Right forelimb (tissue), 1 donor: ENCODE measurements at places on chromosomes 12 and 14.

- DNase-seq, result no peak
Observed at GRCh38 chr12:12016284-12017100, 54.2 kb upstream of the BCL2L14 start.

- no peak for DNase-seq
Observed at GRCh38 chr14:28766469-28766955, at the start of gene FOXG1. FOXG1 (plus strand) TSS chr14:28766787; CDS start chr14:28767280, 493 bp downstream.

- no peak for DNase-seq
Observed at GRCh38 chr14:38073641-38074040, 134.1 kb upstream of the SSTR1 start.

DNA sequence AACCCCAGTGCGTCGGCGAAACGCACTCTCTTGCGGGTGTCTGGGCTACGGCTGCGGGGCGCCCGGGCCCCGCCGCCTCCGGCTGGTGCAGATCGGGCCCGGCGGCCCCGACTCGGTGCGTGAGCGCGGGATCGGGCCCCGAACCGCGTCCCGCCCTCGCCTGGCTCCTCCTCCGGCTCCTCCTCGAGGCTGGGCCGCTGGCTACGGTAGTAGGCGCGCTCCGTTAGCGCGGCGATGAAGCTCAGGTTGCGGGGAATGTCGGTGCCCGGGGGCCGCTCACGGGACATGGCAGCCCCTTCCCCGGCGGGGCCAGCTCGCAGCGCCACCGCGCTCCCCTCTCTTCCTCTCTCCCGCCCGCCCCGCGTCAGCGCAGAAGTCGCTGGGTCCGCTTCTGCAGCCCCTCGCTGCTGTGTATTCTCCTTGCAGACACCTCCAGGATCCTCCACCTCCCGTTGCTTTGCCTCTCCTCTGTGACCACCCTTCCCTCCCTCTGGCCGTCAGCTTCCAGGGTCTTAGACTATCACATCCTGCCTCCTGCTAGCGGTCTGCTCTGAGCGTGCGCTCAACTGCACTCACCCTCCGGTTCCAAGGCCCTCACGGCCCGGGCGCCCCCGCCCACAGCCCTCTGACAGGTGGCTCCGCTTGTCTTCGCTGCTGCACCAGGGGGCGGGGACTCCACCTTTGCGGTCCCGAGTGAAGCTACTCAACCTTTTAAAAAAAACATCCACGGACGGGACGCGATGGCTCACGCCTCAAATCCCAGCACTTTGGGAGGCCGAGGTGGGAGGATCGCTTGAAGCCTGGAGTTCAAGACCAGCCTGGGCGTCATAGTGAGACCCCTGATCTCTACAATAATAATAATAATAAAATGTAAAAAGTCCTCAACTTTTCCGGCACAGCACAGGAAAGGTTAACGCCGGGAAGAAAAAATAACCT, at the start of gene PPP1R3E:
PPP1R3E (minus strand) TSS at position 570 of the 936 bp plus-strand sequence; CDS start at position 287, 283 bp downstream.
- DNase-seq, result peak; percentile 77
